Naive thymus-derived CD8-positive, alpha-beta T cell (primary cell): ENCODE measurements at places on chromosomes 4 and X. TPM values are rescaled to one million over a fixed set of nuclear protein-coding genes. Genes with fewer than 3 reads are reported as not detected.
A peak's percentile ranks its signal among the peaks of the same experiment; 100 is the strongest.

ARAF gene
- 121 TPM for total RNA-seq

PAGE4 gene
- total RNA-seq = not detected

- no peak overlapping the region for H3K4me3 ChIP-seq
- DNase-seq = no peak
- no peaks in the 10 kb centered on the region for H3K4me1 ChIP-seq
- no peaks in the 10 kb centered on the region for H3K27me3 ChIP-seq
Measured at GRCh38 chr4:124459941-124460310, 252.6 kb downstream of the ANKRD50 start.

DNA sequence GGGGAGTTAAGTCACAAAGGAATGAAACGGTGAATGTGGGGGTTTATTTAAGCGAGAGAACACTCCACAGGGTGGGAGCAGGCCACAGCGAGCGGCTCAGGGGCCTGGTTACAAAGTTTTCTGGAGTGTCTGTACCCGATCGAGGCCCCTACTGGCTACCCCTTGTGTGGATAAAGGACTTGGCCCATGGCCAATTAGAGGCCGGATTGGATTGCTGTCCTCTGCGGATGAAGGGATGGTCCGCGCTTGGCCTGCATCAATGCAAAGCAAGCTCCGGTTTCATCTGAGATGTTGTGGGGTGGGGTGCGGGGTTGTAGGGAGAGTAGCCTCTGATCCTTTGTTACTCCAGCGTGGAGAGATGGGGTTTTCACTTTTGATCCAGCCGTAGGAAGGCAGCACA lies 1574.5 kb upstream of the TENM3 start:
- H3K4me1 ChIP-seq = no peaks in the 10 kb centered on the region
- H3K27me3 ChIP-seq = peaks cover 3% of the 10 kb centered on the region
- no peaks in the 10 kb centered on the region for H3K36me3 ChIP-seq
- no peak overlapping the region for H3K27ac ChIP-seq
- no peak for DNase-seq

- H3K27ac ChIP-seq = no peak overlapping the region
- H3K36me3 ChIP-seq = no peaks in the 10 kb centered on the region
- no peaks in the 10 kb centered on the region for H3K4me1 ChIP-seq
- H3K4me3 ChIP-seq = no peak overlapping the region
- no peak for DNase-seq
Measured at GRCh38 chr4:77510367-77510766, 95.3 kb upstream of the CXCL13 start.

- no peak for DNase-seq
- H3K27me3 ChIP-seq = peaks cover 8% of the 10 kb centered on the region
- no peak overlapping the region for H3K27ac ChIP-seq
- no peaks in the 10 kb centered on the region for H3K4me1 ChIP-seq
- H3K4me3 ChIP-seq = no peak overlapping the region
Measured at GRCh38 chrX:130330706-130331105, 9.0 kb upstream of the SLC25A14 start.

DNA sequence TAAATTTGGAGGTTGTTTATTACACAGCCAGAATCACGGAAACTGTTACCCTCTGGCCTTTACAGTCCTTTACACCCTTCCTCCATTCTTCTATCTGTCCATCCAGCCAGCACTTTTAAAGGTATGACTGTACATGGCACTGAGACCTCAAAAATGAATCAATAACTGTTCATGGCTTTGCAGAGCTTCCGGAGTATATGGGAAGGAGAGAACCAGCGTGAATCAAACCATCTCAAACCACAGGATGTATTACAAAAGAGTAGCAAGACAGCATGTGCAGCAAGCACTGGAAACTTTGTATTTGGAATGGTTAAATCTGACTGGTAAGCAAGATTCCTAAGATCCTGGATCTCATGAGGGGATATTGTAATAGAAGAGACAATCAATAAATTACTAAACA lies 228.5 kb upstream of the CASK start:
- H3K27ac ChIP-seq = no peak overlapping the region
- DNase-seq = no peak
- H3K4me3 ChIP-seq = no peak overlapping the region
- H3K36me3 ChIP-seq = no peaks in the 10 kb centered on the region
- no peaks in the 10 kb centered on the region for H3K27me3 ChIP-seq

DNA sequence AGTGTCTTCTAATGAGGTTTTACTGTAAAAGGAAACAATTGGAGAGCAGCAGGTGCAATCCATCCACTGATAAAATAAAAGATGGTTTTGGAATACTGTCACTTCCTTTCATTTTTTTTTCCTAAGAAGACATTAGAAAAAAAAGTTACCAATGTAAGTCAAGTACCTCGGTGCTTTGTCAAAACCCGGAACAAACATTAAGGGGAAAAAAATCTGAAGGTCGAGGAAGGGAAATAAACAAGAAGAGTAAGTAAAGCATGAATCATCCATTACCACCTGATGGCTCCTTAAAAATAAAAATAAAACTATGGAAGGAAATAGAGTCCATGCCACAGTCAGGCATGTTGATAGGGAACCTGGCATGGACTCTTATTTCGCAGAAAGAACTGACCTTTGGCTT lies 15.3 kb upstream of the XPNPEP2 start:
- H3K4me3 ChIP-seq = no peak overlapping the region
- no peak overlapping the region for H3K27ac ChIP-seq
- DNase-seq = no peak
- no peaks in the 10 kb centered on the region for H3K27me3 ChIP-seq
- peaks cover 41% of the 10 kb centered on the region for H3K4me1 ChIP-seq

GRCh38 chrX:12767856-12768255 lies 23.4 kb upstream of the PRPS2 start:
- no peak overlapping the region for H3K27ac ChIP-seq
- no peaks in the 10 kb centered on the region for H3K27me3 ChIP-seq
- H3K36me3 ChIP-seq = no peaks in the 10 kb centered on the region
- no peak overlapping the region for H3K4me3 ChIP-seq

- H3K4me3 ChIP-seq = no peak overlapping the region
- H3K27me3 ChIP-seq = no peaks in the 10 kb centered on the region
- no peaks in the 10 kb centered on the region for H3K36me3 ChIP-seq
- no peak for DNase-seq
- H3K27ac ChIP-seq = no peak overlapping the region
- H3K4me1 ChIP-seq = no peaks in the 10 kb centered on the region
Measured at GRCh38 chr4:187103351-187103750, 379.7 kb upstream of the FAT1 start.

- H3K4me3 ChIP-seq = peak overlapping the region; percentile 16
- H3K27ac ChIP-seq = peak overlapping the region; percentile 20
- H3K27me3 ChIP-seq = no peaks in the 10 kb centered on the region
Measured at GRCh38 chr4:38154681-38155588, 194.7 kb downstream of the PTTG2 start.

DNA sequence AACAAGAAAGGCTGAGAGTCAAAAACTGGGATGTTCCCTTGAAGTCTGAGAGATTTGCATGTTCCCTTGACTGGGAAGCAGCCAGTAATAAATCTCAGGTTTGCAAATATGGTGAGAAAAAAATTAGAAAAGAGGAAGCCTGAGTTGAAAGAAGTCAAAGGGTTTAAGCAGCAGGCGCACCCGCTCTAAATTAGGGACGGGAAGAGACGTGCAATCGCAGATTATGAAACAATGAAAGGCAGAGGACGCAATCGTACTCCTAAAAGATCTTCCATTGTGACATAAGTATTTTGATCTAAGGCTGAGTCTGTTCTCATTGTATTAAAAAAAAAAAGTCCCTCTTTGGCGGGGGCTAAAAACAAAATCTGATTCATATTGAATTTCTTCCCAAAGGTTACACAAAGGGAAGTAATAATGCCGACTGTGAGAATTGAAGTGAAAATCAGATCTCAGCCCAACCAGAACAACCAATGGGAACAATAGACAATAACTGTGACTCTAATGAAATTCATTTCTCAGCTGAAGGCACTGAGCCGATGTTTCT lies 28.2 kb downstream of the SAT1 start:
- H3K4me1 ChIP-seq = peaks cover 6% of the 10 kb centered on the region
- no peaks in the 10 kb centered on the region for H3K36me3 ChIP-seq
- no peaks in the 10 kb centered on the region for H3K27me3 ChIP-seq
- H3K27ac ChIP-seq = no peak overlapping the region

GRCh38 chr4:137206781-137207180 lies 325.5 kb downstream of the PCDH18 start:
- no peaks in the 10 kb centered on the region for H3K4me1 ChIP-seq
- H3K27me3 ChIP-seq = no peaks in the 10 kb centered on the region
- no peak overlapping the region for H3K4me3 ChIP-seq
- no peaks in the 10 kb centered on the region for H3K36me3 ChIP-seq
- no peak for DNase-seq

DNA sequence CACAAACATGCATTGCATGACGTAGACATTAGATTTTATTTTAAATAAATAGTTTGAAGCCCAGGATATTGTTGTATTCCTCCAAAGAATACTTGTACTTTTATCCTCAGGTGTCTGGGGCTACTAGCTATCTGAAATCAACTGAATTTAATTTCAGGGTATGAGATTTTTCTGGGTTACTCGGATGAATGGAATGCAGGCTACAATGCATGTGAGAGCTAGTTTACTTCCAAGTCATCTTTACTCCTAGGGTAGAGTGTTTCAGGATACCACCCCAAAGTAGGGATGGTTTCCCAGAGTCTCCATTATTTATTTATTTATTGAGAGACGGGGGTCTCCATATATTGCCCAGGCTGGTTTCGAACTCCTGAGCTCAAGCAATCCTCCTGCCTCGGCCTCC lies 66.4 kb downstream of the HPRT1 start:
- H3K4me3 ChIP-seq = no peak overlapping the region
- H3K27ac ChIP-seq = no peak overlapping the region
- peaks cover 7% of the 10 kb centered on the region for H3K4me1 ChIP-seq
- no peaks in the 10 kb centered on the region for H3K36me3 ChIP-seq
